ENCODE measurements at places on chromosomes 2 and 18.

DNA sequence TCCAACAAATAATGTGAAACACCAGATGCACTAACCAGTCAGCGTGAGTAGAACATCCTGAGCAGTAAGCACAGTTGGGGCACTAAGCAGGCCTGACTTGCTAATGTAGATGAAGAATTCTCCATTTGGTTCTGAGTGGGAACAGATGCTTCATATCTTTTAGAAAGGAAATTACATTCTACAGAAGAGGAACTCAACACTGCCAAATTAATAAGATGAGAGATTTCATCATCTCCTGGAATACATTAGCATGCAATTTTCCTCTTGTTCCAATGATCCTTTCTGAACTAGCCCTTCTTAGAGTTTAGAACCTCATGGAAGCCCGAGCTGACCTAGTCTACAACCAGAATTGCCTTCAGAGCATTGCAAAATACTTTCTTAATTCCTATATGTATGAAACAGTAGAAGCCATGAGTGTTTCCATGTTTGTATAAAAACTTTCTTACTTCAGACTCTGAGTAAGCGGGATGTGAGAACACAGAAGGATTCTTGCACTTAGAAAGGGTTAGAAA, 34.8 kb downstream of the COL5A2 start:
- DNase-seq: no peak

- no peak for DNase-seq
Measured at GRCh38 chr2:70011335-70011734, 49.9 kb upstream of the ASPRV1 start.

DNA sequence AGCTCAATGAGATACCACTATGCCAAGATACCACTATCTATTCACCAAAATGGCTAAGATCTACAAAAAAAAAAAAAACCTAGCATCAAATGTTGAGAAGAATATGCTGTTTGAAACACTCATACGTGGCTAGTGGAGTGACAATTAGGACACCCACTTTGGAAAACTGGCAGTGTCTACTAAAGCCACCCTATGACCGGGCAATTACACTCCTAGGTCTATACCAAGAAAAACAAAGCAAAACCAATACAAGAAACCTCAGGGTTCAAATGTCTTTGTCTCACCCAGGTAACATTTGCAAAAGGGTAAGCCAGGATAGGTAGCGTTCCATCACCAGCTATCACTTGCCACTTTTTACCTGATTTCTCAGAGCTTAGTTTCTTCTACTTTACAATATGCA, 123.6 kb upstream of the CAB39 start:
- DNase-seq: no peak

DNA sequence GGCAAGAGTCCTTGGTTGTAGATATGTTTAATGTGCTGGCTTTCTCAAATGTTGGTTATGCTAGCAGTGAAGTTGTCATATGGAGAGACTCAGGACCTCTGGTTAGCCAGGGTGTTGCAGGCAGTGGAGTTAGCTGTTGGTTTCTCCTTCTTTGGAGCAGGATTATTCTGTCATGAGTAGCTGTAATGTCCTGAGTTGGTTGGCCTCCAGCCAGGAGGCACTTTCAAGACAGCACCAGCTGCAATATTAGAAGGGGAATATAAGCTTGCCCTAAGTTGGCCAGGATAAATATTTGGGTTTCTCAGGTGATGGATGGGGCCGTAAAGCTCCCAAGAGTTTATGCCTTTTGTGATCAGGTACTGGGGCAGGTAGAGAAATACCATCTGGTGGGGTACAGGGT, 65.5 kb downstream of the MSTN start:
- no peak for DNase-seq

- DNase-seq: no peak
Measured at GRCh38 chr2:767440-767839, 90.2 kb upstream of the TMEM18 start.

Data from CD4-positive, alpha-beta T cell treated with Interferon alpha-2 for 1 hour (primary cell).